CD8-positive, alpha-beta T cell (primary cell): ENCODE measurements at places on chromosomes 5 and 9.

DNA sequence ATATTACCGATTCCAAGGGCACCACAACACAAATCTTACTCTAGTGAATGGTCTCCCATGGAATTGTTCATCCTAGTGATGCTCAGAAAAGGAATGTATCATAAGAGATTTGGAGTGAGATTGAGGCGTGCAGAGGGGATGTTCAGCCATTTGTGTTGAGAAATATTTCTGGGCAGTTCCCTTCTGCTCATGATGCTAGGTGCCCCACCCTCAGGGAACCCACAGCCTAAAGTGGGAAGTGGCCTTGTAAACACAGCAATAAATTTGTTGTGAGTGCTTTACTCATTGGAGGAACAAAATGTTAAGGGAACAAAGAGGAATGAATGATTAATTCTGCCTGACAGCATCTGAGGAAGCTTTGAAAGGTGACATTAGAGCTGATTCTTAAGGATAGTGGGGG is 129.9 kb downstream of the TLE4 start:
- DNase-seq = no peak

DNA sequence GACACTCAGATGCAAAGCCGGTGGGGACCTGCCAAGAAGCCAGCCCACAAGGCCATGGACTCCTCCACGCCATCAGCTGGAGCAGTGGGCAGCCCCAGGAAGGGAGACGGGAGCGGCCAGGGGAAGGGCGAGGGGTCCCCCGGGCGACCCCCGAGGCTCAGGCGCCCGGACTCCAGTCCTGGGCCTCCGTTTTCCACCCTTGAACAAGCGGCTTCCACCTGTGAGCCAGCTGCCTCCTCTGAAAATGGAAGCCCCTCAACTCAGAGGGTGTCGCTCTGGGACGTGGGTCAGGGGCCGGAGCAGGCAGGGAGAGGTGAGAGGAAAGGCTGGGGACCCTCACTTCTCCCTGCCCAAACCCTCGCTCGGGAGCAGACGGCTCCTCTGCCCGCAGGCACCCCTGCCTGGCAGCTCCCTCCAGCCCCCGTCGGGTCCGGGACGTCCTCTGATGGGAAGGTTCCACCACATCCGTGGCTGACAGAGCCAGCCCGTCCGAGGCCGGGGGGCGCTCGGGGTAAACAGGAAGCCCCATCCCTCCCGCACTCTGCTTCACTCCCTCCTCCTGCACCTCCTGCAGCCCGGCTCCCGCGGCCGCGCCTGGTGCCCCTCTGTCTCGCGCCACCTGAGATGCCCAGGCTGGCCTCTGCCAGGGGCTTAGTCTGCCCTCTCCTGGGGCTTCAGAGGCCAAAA is 3.7 kb upstream of the EGFL7 start:
- peak; percentile 40 for DNase-seq

DNA sequence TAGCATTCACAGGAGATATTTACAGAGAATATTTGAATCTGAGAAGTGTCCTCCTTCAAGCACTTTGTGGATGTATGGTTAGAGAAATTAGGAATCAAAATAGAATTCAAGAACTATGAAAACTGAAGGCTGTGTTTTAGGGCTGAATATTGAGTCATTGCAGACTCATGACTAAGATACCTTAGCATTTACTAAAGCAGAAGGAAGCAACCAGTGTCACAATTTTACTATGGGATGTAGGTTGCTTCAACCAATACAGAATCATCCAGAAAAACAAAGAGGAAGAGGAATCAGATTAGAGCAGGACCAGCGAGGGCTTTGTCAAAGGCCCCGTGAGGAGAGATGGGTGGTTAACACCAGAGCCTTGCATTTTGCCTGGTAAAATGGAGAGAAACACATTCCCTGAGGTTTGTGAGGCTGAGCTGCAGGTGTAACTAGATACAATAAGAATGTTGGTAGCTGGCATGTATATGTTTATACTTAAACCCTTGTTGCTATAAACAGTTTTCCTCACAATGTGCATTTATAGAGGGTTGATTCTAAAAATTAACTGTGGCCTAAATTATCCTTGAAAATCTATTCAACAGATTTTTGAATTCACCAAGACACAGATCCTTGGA is 518.1 kb downstream of the AGTPBP1 start:
- no peak for DNase-seq

- DNase-seq = no peak
Measured at GRCh38 chr5:31585895-31586270, 53.0 kb upstream of the PDZD2 start.

DNA sequence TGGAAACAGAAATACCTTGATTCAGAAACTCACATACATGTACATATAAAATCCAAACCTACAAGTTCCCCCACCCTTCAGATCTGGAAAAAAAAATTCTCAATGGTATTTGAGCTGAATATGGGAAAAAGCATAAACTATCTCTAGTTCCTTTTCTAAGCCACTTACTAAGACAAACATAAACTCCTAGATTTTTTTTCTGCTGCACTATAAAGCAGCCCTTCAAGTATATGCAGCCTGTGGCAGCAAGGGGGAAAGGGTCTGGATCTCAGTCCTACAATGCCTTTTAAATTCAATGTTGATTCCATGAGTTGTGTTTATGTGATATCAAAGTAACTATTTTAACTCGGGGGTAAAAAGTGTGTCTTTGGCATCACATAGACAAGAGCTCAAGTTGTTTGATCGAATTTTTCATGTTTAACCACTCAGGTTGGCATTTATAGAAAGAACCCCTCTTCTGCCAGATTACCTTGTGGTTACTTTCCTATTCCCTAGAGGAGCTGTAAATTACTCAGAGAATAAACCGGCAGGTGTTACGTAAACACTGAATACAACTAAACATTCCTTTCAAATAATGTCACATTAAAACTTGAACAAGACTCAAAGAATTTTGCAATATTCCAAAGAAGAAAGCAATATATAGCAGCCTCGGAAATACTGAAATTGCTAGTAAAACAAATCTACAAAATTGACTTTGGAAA is 91.8 kb upstream of the FER start:
- DNase-seq = no peak

GRCh38 chr5:34715711-34716110 is 59.6 kb downstream of the RAI14 start:
- DNase-seq = no peak

DNA sequence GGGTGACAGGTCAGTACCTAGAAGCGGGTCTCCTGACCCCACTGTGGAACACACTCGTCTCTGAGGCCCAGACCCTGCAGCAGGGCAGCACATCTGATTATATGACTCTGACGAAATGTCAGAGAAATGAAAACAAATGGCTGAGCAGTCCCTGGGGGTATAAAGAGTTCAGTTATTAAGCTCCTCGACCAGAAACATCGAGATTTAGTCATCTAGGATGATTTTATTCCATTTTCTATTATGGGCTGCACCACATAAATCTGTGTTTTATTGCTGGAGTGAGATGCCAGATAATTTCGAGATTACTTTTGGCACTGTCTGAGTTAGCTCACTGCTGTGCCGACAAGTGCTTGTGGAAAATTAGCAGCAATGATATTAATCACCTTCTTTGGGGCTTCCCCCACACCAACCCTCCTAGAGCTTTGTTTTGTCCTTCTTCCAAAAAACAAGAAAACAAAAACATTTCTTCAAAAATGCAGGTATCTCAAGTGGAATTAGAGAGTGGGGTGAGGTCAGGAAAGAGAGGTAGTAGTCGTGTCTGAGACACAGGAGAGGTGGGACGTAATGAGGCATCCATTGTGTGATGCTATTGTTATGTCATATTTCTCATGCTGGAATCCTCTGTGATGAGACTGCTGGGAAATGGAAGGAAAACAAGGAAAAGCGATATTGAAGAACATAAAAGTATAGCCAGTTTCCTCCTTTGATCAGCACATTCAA is 495.5 kb downstream of the DMAC1 start:
- no peak for DNase-seq

DNA sequence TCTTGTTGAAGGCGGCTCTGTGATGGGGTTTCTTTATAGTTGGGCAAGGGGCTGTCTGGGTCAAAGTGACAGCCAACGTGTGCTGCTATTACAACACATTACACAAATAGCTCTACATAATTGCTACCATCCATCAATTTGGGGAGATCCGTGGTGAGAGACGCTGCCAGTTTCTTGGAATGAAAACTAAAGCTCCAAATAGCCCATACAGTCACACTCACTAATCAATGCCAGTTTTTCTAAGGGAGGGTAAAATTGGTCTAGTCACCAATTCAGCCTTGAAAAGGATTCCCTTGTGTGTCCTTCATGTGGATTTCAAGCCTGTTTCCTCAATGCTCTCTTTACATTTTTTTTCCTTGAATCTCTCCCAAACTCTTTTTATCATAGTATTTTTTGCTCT is 343.3 kb upstream of the KLF4 start:
- DNase-seq = no peak

GRCh38 chr5:61777292-61777691 is 445.2 kb downstream of the ZSWIM6 start:
- no peak for DNase-seq

- no peak for DNase-seq
Measured at GRCh38 chr5:95840956-95841705, 18.6 kb upstream of the GLRX start.

GRCh38 chr5:53900677-53901076 is 340.2 kb downstream of the NDUFS4 start:
- no peak for DNase-seq

GRCh38 chr9:120386390-120387131 is 193.4 kb downstream of the CDK5RAP2 start:
- DNase-seq = no peak

DNA sequence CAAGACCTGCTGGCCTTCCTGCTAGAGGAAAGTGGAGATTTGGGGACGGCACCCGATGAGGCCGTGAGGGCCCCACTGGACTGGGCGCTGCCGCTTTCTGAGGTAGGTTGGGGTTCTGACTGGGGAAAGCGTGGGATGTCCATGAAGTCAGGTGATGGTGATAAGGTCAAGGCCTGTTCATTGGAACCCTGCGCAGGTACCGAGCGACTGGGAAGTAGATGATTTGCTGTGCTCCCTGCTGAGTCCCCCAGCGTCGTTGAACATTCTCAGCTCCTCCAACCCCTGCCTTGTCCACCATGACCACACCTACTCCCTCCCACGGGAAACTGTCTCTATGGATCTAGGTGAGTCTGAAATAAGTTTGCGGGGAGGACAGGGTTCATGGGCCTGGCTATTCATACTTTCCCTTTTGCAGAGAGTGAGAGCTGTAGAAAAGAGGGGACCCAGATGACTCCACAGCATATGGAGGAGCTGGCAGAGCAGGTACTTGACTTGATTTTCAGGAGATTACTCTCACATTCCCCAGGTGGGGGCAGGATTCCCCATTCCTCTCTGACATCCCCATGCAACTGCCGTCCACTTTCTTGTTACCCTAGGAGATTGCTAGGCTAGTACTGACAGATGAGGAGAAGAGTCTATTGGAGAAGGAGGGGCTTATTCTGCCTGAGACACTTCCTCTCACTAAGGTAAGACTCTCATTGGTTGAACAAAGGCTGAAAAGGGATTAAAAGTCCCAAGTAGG is 505 bp downstream of the CREB3 start:
- no peak for DNase-seq

- DNase-seq = no peak
Measured at GRCh38 chr9:31697956-31698355, 686.5 kb upstream of the ACO1 start.

DNA sequence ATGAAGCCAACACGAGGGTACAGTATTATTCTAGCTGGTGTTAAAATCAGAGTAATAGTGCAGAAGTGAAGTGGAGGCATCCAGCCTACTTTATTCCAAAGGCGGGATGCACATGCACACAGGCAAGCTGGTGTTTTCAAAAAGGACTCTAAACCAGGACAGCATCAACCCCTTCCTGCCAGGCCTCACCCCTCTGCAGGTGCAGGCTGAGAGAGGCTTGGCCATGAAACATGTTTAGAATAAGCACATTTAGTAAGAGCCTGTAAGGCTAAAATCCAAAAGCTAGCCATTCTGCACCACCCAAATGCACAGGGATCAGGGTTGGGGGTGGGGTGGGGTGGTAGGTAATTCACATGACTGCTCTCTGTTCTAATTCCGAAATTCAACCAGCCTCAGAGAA is 71.2 kb downstream of the SHC3 start:
- no peak for DNase-seq

DNA sequence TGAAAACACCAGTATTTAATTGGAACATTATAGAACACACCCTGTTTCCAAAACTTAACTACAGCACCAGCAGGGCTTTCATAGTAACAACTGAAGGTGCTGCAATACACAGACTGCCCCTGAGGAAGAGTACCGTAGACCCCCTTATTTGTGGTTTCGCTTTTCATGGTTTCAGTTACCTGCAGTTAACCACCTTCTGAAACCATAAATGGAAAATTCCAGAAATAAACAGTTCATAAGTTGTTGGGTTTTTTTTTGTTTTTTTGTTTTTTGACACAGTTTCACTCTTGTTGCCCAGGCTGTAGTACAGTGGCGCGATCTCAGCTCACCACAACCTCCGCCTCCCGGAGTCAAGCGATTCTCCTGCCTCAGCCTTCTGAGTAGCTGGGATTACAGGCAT is 9.5 kb upstream of the GLDC start:
- DNase-seq = no peak

DNA sequence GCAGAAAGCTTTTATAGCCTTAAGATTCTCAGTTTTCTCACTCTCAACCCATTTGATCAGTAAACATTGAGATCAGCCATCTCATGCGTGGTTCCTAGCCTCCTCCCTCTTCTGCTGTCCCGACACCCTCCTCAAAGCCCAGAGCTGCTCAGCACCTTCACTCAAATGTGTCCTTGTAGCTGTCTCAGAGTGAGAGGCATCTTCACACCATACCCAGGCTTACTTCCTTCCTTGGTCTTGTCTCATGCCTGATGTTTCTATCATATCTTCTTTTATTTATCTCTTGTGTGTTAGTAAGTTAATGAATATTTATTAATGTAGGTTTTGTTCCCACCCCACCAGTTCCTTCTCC is 72.4 kb upstream of the SNX2 start:
- no peak for DNase-seq

- no peak for DNase-seq
Measured at GRCh38 chr5:66891184-66891925, 295.2 kb downstream of the MAST4 start.

GRCh38 chr9:88313364-88314220 is 74.7 kb upstream of the SPIN1 start:
- no peak for DNase-seq

DNA sequence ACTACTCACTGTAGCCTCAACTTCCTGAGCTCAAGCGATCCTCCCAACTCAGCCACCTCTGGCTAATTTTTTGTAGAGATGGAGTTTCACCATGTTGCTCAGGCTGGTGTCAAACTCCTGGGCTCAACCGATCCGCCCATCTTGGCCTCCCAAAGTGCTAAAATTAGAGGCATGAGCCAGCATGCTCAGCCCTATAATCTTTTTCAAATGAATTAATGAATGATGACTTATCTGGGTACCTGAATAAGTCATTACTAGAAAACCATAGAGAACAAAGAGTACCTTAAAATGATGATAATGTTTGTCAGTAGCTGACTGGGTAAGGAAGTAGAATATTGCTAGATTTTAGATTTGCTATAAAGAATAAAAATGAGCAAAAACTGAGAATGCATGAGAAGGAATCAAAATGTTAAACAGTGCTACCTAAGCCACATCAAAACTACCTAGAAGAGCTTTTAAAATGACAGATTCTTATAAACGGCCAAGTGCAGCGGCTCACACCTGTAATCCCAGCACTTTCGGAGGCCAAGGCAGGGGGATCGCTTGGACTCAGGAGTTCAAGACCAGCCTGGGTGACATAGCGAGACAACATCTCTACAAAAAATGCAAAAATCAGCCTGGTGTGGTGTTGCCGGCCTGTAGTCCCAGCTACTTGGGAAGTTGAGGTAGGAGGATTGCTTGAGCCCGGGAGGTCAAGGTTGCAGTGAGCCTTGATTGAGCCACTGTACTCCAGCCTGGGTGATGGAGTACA is 13.6 kb downstream of the FNBP1 start:
- DNase-seq = no peak
